Stimulated activated CD8-positive, alpha-beta memory T cell treated with anti-CD3 and anti-CD28 coated beads, Interleukin-7, amount 100 ng/mL, for 4 hours (primary cell): ENCODE measurements at places on chromosomes 2 and 18.

DNA sequence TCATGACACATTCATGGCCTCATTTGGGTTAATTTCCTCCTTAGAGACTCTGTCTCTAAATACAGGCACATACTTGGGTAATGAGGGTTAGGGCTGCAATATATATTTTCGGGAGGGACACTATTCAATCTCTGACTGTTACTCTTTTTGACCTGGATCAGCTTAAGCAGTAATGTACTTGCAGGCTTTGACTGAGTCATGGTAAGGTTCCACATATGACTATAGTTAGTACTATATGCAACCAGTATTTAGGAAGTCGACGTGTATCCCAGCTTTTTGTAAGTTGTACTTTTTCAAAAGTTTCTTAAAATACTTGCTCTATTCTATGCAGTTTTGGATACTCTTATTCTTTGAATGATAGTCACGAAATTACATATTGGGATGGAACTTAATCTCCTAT is 37.2 kb upstream of the CDH19 start:
- DNase-seq: no peak

DNA sequence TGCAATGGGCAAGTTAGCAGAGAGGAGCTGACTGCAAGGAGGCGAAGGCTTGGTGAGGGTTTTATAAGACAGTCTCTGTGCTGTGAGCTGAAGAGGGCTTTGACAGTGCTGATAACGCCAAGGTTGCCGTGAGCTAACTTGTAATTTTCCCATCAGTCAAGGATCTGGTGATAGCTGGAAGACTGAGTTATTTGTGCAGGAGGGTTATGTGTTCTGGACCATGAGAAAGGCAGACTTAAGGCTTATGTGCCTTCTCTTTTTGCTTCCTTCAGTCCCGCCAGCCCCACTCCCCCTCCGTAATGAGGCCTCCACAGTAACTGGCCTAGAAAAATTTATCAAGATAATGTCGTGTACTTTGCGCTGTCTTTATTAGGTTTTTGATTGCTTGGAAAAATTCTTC is 94.6 kb downstream of the RTP5 start:
- DNase-seq: no peak

- DNase-seq: no peak
Measured at GRCh38 chr2:48674933-48675332, 57.3 kb downstream of the GTF2A1L start.

GRCh38 chr18:40108596-40108995 is 1846.4 kb upstream of the PIK3C3 start:
- no peak for DNase-seq

- no peak for DNase-seq
Measured at GRCh38 chr2:47265158-47265557, 110.0 kb upstream of the STPG4 start.
